ENCODE measurements at places on chromosomes 3 and 15.

DNA sequence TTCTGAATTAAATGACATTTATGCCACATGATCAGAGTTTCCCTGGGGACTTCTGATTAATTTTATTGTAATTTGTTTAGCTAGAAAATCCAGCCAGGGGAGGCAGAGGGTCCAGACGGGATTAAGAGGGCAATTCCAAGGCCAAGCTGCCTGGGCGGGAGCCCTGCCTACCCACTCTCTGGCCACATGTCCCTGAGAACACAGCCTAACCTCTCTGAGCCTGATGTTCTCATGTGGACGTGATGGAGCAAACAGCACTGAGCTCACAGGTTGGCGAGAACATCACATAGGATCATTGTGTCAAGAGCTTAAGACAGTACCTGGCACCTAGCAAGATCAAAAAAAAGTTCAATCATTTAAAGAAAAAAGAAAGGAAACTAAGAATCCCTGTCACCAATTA is 1.0 kb downstream of the LRRC2 start:
- DNase-seq = no peak

GRCh38 chr3:59150039-59150438 is 100.2 kb upstream of the CFAP20DC start:
- peak; percentile 2 for DNase-seq

- no peak for DNase-seq
These were observed 70.7 kb upstream of the THBS1 start for GRCh38 chr15:39510001-39510701.

GRCh38 chr15:91872356-91873137 is 19.0 kb downstream of the SLCO3A1 start:
- no peak for DNase-seq

GRCh38 chr15:25715536-25716413 is 147.4 kb downstream of the ATP10A start:
- DNase-seq = no peak

DNA sequence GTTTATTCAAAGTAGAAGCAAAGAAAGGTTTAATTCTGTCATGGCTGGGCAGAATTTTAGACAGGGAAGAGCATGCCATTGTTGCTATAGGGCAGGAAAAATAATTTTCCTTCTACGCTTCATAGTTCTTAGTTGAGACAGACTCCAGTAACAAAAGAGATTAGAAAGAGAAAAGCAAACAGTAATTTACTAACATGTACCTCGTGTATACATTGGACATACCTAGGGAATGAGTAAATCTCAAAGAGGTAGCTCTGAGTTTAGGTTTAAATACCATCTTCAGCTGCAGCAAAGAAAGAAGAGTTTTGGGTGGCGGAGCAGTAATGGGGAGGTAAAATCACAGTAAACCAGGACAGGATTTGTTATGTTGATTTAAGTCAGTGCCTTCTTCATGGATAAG is 416.1 kb downstream of the EPHA6 start:
- DNase-seq = no peak

DNA sequence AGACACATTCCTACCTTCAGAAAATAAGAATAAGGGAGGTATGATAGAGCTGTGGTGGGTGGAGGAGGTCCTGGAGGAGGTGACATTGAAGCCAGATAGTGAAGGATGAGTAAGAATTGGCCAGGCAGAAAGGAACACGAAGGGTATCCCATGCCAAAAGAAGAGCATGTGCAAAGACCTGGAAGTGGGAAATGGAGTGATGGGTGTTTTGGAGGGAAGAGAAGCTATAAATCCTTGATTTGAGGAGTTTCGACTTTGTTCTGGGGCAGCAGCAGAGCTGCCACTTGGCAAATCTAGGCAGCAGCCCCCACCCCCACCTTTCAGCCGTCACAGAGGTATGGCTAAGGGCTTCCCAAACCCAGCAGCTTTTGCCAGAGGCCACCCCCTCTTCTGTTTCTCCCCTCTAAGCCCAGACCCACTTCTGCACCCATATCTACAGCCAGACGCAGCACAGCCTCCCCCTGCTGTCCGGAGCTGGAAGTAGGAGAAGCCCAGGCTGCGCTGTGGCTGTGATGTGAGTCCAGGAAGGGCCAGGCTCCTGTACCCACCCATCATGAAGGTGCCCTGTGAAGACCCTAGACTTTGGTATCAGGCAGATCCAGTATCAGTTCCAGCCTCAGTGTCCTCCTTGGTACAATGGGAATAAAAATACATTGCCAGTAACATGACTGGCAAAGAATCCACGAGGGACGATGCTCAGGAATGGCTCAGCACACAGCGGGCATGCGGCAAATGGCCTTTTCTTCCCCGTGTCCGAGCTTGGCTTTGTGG is 188.7 kb upstream of the LINGO1 start:
- DNase-seq = peak; percentile 62

- DNase-seq = no peak
These were observed 94.0 kb upstream of the VGLL4 start for GRCh38 chr3:11737742-11738141.

DNA sequence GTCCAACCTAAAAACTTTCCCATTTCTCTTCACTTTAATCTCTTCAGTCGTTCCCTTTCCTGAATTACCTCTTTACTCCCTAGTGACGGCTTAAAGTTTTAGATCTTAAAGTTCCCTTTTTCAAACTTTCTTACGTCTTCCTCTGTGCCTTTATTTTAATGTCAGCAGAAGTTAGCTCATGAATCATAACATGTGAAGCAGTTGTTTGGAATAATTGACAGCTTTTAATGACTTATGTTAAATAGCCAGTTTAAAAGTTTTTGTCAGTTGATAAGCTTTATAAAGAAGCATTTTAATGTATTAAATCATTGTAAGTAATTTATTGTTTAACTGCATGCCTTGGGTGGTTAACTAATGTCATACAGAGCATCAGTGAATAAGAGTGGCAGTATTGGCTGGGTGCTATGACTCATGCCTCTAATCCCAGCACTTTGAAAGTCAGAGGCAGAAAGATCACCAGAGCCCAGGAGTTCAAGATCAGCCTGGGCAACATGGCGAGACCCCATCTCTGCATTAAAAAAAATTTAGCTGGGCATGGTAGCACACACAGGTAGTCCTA is 33.9 kb downstream of the PIK3CA start:
- peak; percentile 58 for DNase-seq

DNA sequence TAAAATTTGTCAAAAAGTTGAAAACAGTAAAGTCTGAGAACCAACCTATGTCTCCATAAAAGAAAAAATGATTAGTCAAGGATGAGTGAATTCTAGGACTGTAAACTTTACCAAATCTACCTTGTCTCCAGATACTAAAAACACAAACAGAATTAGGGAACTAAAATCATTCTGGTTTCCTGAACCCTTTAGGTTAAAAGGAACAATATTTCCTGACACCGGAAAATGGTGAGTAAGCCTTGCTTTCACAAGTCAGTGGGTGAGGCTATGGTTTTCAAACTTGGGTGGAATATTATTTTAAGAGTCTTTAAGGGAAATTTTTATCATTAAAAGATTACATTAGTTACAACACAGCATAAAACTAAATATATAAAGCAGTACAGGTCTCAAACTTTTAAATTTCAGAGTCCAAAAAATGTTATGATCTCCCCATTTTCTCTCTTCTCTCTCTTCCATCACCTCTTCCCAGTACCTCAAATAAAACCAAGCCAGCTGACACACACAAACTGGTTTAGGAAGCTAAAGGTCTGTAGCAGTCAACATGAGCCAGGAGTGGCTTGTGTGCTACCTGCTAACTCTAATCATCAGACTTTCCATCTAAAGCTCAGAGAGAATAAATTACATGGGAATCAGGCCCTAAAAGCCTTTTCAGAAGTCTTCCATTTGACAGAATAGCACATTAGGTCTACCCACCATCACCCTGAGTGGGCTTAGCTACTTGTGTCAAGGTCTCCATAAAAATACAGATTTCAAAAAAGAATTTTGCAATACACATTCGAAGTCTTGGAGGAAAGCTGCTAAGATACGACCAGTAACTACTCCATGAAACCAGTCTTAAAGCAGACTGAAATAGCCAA is 2.2 kb downstream of the SLC12A6 start:
- peak; percentile 84 for DNase-seq

GRCh38 chr3:28050885-28051284 is 190.5 kb upstream of the CMC1 start:
- DNase-seq = peak; percentile 16

GRCh38 chr3:171789759-171790505 is 20.4 kb downstream of the PLD1 start:
- DNase-seq = no peak

- DNase-seq = peak; percentile 86
These were observed 8.4 kb downstream of the MITF start for GRCh38 chr3:69747511-69748258.

DNA sequence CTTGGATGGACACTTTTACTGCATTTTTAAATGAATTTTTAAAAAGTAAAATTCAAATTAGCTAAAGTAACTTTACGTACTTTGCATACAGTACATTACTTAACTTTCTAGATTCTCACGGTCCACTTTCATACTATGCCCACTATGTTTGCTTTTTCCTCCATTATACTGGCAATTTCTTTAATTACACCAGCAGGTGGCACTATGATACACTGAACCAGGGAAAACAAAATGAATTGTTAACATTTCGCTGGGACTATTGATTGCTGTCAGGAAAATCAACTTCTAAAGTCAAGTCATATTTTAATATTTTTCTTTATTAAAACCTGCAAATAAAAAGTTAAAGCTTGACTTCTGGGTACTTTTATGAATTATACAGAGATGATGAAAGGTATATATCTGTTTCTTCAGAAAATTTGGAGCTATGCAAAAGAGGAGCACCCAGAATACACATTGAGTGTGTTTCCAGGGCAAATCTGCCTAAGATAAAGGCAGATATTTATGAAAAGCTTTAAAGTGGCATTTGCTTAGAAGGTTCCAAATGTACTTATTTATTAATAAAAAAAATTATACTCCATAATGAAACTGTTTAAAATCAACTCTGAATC is 21.8 kb upstream of the POU1F1 start:
- peak; percentile 46 for DNase-seq

DNA sequence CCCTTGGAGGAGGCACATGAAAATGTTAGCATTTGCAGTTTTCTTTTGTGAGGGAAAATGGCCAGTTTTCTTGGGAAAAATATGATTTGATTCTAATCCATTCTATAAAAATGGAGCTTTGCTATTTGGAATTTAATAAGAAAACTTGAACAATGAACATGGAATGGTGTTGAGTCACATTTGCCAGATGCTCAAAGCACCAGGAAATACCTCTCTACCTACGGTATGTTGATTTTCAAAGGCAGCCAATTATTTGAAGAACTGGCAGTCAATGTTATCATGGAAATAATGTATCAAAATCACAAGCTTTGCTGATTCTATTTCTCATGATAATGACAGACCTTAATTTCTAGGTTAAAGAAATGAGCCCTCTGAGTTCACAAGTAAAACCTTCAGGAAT is 14.9 kb downstream of the NME9 start:
- DNase-seq = no peak

DNA sequence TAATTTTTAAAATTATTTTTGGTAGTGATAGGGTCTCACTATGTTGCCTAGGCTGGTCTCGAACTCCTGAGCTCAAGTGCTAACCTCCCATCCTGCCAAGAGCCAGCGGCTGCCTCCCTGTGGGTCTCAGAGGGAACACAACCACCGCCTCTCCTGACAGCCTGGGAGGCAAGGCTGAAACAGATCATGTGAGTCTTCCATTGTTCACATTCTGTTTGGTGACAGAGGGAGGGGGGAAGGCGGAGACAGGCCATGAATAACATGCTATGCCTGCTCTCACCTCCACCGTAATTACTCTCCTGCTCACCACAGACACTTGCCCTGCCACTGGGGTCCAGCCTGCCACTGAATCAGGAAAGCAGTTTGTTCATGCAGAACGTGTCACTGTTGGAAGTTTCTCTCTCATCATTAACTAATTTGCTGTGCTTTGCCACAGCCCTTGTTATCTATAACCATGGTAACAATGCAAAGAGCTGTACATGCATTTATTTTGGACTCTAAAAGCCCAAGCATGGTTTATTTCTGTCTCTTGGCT is 78.4 kb upstream of the RASGRF1 start:
- peak; percentile 2 for DNase-seq
